Activated naive CD8-positive, alpha-beta T cell treated with anti-CD3 and anti-CD28 coated beads for 36 hours (primary cell): ENCODE measurements at places on chromosomes 1 and 21. TPM values are rescaled to one million over a fixed set of nuclear protein-coding genes. Genes with fewer than 3 reads are reported as not detected.

DNA sequence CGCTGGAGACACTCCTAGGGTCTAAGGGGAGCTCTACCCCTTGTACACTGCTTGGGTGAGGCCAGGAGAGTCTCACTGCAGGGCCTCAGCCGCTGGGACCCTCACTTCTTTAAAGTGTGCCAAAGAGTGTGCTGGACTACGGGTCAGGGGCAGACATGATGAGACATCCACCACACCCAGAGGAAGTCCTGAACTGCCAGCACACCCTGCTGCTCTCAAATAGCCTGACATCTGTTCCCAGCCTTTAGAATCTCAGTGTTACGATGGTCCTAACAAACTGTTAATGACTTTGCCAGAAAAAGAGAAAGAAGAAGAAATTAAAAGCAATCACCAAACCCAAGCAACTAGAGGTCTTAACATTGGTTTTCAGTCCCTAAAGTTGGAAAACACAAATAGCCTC, 49.0 kb downstream of the MRPL37 start:
- DNase-seq: no peak

DNA sequence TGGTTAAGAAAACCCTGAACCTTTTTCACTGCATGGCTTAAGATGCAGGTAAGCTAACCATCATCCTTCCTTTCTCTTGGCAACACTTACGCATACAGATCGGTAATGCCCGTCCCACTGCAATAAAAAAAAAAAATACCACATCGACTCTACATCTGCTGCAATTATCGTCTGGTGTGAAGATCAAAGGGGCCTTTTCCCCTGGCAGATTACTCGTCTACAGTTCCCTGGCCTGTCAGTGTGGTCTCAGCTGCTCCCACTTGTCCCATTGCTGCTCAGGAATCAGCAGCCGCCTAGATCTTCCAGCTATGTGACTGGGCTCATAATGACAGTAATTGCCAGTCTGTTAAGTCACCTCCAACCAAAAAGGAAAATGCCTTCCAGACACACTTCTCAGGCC, 133.1 kb downstream of the SETD4 start:
- no peak for DNase-seq

Gene CD34
- total RNA-seq: 0.02 TPM

Gene ANGPTL3
- not detected for total RNA-seq

DNA sequence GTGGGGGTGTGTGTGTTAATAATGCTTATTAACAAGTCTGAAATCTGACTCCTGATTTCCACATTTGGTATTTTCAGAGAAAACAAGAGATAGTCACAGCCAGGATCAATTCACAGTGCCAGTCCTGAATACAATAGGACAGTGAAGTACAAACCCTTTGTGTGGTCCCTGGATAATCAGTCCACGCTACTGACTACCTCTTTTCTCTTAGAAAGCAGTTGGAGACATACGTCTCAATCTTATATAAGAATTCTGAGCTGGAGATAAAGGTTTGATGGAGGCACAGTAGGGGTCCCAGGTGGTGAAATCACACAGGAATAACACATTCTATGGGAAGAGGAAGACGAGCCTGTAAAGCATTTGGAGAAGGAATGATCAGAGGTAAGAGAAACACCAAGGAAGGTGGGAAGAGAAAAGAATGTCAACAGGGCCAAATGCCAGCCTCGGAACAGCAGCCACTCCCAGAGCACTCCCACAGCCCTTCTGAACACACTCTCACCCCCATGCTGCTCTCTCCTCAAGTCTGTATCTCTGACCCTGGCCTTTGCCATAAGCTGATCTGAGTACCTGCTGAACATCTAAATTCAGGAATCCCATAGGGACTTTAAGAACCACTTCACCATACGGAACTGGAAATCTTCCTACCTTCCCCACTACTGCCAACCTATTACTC, 48.6 kb downstream of the TRAF5 start:
- DNase-seq: no peak

Gene POFUT2
- total RNA-seq: 11.6 TPM

DNA sequence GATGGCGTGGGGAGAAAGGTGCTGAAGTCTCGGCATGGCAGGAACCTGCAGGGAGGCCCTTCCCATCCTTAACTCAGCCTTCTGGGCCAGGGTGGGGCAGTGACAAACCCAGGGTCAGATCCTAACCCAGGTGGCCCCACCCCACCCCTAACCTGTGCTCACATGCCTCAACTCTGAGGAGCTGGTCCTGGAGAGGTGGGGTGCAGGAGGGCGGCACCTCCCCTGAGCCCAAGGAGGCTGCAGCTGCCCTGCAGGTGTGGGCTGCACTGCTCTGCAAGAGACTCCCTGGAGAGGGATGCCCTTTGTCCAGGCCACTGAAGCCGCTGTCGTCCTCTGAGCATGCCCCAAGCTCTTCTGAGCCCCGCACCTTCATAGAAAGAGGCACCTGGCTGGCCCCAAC, 15.2 kb upstream of the ADAMTSL4 start:
- no peak for DNase-seq
